Posterior cingulate gyrus (tissue), 11 donors: ENCODE measurements at places on chromosomes 2 and 18.

GRCh38 chr2:101524806-101525430, 50.0 kb upstream of the RFX8 start:
- DNase-seq, result no peak

DNA sequence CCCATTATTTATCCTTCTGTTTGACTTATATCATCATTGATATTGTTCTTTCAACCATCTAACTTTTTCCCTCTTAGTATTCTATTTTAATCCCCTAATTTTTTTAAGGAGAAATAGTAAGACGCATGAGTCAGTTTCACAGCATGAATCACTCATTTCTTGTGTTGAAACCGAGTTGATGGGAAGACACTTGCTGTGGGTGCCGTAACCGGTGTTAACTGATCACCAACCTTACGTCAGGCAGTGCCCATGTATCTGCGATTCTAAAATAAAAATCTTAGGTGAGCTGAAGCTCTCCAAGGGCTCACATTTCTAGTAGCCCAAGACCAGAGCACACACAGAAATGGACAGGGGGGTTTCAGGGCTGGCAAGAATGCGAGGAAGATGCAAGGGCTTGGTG, 348.1 kb downstream of the GALR1 start:
- no peak for DNase-seq

DNA sequence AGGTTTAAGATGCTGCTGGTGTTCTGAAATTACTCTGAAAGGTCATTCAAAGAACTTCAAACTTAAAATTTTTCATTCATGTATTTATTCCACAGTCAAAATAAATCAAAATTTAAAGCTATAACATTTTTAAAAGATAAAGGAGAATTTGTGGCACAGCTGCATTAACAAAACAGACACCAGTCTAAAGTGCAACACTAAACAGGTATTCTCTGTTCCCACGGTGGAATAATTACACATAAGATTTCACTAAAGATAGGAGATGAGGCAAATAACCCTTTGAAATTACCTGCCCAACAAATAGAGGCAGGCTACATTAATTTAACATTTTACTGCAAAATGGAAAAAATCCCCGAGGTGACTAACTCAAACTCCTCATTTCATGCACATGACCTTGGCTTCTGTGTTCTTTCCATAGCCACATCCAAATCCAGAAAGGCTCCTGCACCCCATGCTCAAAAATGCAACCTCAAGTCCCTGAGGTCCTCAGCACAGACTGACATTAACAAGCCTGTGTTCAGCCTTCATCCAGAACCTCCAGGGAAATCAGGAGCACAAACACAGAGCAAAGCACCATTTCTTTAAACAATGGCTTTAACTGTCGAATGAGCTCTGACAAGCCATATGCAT, 10.5 kb downstream of the COX7A2L start:
- no peak for DNase-seq

GRCh38 chr18:63320123-63320974, 780 bp upstream of the BCL2 start:
- DNase-seq, result peak; percentile 91

- no peak for DNase-seq
Observed at GRCh38 chr2:239559417-239560261, 158.8 kb upstream of the HDAC4 start.

DNA sequence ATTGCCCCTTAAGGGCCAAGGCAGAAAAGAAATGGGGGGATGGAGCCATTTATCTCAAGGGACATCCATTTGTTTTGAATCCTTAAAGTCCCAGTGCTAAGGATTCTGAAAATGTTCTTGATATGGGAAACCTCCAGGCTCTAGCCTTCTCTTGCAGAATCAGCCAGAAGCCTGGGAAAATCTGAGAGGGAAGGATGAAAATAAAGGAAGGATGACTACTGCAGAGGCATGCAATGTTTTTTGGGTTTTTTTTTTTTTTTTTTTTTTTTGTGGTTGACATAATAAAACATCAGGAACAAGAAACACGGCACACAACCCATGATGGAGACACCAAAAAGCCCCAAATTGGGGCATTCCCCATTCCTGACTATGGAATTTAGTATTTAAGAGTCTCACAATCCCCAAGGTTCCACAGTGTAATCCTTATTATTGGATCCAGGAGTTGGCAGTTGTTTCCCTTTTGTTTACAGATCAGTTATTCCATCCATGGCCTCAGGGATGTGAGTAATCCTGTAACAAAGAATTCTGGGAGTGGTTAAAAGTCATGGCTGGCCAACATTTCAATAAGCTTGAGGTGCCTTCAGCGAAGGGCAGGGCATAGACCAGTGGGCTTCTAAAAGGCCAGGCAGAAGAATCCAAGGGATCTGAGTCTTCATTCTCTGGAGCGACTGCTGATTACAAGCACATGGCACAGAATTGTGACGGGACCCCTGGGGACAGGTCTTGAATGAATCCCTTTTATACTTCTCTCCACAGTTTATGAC, 337.5 kb downstream of the GULP1 start:
- DNase-seq, result no peak

GRCh38 chr2:176931588-176932563, 280.7 kb upstream of the HNRNPA3 start:
- no peak for DNase-seq

DNA sequence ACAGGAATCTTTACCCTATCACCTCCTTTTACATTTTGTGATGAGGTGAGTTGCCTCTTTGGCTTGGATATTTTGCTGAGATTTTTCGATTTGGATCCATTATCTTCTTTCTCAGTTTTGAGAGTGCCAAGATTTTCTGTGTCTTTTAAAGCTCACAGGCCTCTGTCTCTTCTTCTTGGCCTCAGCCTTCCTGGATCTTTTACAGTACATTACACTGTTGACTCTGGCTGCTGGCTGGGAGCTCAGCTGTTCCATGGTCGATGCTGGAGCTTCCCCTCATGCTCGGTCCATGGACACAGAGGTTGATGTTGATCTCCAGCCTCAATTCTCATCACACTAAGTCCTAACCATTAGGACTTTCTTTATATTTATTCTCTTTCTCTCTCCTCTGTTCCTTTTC, 332.8 kb upstream of the UBE2E3 start:
- peak; percentile 70 for DNase-seq

- DNase-seq, result no peak
Observed at GRCh38 chr2:159172403-159172802, 114.1 kb downstream of the WDSUB1 start.

DNA sequence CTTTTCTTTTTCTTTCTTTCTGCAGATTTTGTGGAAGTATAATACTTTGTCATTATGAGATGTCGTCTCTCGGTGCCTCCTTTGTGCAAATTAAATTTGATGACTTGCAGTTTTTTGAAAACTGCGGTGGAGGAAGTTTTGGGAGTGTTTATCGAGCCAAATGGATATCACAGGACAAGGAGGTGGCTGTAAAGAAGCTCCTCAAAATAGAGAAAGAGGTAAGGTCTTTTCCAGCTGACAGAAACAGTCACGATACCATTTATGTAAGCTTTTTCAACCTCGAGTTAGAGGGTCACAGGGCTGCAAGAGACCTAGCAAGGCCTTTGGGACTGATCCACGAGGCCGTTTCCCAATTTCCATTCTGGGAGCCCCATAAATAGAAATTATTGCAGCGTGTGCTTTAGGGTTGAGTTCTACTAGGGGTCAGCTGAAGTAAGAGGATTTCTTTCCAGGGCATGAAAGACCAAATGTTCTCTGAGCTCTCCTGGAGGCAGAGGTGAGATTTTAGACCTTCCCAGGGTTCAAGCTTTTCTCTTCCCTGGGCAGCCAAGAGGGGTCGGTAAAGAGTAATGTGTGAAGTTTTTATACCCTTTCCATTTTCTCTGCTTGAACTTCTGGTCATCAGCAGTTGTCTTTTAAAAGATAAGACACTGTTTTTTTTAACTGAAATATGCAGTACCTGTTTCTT, 15.5 kb downstream of the MAP3K20 start:
- no peak for DNase-seq

DNA sequence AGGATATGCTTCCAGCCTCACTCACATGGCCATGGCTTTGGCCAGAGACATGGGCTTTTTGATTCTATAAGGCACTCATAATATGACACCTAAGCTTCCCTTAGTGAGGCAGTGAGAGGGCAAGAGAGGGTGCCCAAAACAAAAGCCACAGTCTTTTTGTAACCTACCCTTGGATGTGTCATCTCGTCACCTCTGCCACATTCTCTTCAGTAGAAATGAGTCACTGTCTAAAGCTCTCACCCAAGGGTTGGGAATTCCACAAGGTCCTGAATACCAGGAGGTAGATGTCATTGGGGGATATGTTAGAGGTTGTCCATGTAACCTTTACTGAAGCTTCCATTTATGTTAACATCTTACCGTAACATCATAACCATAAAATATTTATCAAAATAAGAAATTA, 108.4 kb downstream of the ALMS1 start:
- no peak for DNase-seq

GRCh38 chr2:144642856-144643255, 122.9 kb upstream of the ZEB2 start:
- no peak for DNase-seq

DNA sequence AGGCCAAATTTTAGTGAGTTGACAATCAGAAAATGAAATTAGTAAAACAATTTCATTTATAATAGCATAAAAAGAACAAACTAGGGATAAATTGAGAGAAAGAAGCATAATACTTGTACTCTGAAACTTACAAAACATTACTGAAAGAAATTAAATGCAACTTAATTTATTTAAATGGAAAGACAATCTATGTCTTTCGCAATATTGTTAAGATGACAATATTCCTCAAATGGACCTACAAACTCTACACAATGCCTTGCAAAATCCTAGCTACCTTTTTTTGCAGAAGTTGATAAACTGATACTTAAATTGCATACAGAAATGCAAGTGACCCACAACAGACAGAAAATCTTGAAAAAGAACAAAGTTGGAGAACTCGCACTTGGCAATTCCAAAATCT, 9.1 kb downstream of the EPG5 start:
- no peak for DNase-seq

- DNase-seq, result no peak
Observed at GRCh38 chr18:71223486-71223885, 934.6 kb downstream of the SOCS6 start.

- no peak for DNase-seq
Observed at GRCh38 chr2:26327291-26328272, 18.4 kb upstream of the SELENOI start.

- no peak for DNase-seq
Observed at GRCh38 chr2:66701656-66702055, 266.7 kb downstream of the MEIS1 start.

DNA sequence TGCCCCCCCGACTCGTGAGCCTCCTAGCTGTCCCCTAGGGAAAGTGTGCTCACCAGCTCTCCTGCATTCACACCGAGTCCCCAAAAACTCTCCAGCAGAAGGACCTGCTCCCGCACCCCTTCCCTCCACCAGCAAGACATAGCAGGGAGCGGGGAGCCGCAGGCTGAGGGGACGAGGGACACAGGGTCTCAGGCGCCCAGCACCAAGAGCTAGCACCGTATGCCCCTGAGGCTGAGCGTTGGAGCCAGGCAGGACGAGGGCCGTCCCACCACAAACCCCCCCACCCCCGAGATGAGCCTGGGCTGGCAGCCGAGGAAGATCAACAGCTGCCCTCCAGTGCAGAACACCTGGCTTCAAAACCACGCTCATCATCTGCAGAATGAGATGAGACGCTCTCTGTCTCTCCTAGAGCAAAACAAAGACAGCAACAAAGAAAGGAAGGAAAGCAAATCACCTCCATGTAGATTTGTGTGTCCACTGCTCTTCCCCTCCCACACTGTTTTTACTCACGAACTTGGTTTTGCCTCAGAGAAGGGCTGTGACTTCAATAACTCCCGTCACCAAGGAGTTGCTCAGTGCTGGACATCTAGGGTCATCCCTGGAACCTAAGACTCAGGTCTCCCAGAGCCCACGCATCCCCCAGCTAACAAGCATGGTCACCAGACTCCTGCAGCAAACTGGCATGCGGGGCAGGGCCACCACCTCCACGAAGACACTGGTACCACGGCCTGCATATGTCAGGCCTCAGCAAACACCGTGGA, 39.7 kb upstream of the SALL3 start:
- DNase-seq, result no peak

- DNase-seq, result no peak
Observed at GRCh38 chr2:217794133-217794986, 208.4 kb downstream of the TNS1 start.

DNA sequence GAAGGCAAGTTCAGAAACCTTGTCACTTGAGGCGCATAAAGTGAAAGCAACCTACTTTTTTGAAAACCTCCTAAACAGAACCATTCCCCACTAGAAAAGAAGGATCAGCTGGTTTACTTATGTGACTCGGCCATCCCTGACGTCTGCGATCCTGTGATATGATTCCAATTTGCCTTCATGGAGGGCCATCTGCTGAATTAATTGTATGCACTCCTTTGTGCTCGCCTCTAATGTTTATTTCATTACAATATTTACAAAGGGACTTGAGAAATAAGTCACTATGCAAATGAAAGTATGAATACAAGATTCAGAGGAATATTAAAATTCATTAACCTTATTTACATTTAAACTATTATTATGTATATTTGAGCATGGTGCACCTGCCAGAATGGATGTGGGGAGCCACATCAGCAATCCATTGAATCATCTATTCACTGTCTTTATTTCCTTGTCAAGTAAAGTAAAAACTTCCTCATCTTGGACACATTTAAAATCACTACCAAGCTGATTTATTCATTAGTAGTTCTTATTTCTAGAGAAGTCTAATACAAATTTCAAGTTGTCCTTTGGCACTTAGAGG, 96.5 kb downstream of the RBM43 start:
- no peak for DNase-seq

DNA sequence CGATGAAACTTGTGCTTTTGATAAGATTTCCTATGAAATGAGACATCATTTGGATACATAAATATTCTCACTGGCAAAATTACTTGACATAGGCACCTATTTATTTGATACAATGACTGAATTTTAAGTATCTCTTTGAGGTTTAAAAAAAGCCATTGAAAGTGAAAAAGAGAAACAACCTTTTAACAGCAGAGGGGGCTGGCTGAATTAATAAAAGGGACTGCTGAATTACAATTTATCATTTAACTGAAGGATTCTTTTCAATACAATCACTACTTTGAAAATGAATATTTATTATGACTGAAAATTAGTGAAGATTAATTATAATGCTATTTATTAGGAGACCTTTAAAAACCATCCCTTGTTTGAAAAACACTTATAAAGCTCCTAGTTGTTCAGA, 335.3 kb downstream of the DLGAP1 start:
- no peak for DNase-seq

DNA sequence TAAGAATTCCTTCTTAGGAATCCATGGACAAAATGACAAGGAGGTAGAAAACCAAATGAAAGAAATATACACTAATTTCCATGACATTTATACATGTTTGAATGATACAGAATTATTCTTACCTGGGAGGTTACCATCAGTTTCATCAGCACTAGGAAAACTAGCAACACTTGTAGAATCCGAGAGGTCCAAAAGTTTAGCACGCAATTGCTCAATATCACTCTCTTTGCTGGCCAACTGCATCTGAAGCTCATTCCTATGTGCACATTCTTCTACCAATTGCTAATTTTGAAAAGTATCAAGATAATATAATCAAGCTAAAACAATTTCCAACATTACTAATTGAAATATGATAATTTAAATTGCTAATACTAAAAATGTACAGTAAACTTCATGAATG, 144.8 kb downstream of the ROCK1 start:
- no peak for DNase-seq

GRCh38 chr2:18132697-18133096, 254.2 kb downstream of the KCNS3 start:
- no peak for DNase-seq

GRCh38 chr2:78077633-78078032, 555.5 kb upstream of the LRRTM4 start:
- no peak for DNase-seq

- DNase-seq, result no peak
Observed at GRCh38 chr2:18194161-18194560, 315.7 kb downstream of the KCNS3 start.

- DNase-seq, result no peak
Observed at GRCh38 chr2:46800218-46800617, 115.4 kb downstream of the MCFD2 start.
